ENCODE measurements at places on chromosomes 4 and X.

DNA sequence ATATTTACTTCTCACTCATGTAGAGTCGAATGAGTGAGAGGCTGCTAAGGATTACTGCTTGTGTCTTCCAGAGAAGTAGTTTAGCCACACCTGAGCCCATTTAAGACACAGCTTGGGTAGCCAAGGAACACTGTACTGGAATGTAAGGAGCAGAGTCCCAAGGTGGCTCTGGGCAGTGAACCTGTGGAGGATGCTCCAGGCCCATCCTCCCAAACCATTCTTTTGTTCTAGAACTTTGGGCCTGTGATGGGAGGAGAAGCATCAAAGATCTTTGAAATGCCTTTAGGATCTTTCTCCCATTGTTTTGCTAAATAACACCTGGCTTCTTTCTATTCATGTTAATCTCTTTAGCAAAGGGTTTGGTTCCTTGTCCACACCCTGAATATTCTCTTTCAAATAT, 162.2 kb downstream of the KLHL4 start:
- DNase-seq, result no peak

DNA sequence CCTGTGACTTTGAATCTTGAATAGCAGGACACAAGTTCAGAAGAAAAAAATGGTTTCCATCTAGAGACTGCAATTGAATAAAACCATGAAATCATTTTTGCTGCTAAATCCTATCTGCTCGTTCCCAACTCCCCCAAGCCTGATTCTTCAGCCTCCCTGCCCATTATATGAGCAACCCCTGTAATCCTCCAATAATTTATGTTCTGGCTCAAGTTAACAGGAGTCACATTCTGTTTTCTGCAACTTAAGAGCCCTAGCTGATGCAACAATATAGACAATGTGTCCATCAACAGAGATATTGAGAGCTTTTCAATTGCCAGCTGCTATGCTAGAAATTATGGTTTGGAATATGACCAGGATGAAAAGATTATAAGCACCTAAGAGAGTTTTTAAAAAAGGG, 84.1 kb downstream of the LDB2 start:
- no peak for DNase-seq

GRCh38 chrX:150456941-150457340, 93.8 kb downstream of the MAMLD1 start:
- DNase-seq, result no peak

- no peak for DNase-seq
Observed at GRCh38 chrX:130097507-130098209, 12.6 kb downstream of the ELF4 start.

GRCh38 chrX:68941385-68941952, 112.6 kb downstream of the EFNB1 start:
- no peak for DNase-seq

- DNase-seq, result no peak
Observed at GRCh38 chr4:17781300-17782287, at the start of gene FAM184B. FAM184B (minus strand) TSS chr4:17781621; CDS start chr4:17781299, 322 bp downstream.

DNA sequence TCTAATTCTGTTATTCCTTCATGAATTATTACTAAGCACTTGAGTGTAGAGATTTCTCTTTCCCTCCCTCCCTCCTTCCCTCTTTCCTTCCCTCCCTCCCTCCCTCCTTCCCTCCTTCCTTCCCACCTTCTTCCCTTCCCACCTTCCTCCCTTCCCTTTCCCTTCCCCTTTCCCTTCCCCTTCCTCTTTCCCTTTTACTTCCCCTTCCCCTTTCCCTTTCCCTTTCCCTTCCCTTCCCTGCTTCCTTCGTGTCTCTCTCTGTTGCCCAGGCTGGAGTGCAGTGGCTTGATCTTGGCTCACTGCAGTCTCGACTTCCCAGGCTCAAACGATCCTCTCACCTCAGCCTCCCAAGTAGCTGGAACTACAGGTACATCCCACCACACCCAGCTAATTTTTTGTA, 49.4 kb upstream of the RAB40AL start:
- DNase-seq, result no peak

Measured in activated CD4-positive, alpha-beta T cell treated with anti-CD3 and anti-CD28 coated beads, Interleukin-2, amount 50 U/mL, for 24 hours (primary cell).